ENCODE measurements at places on chromosomes 3 and 15. TPM values are rescaled to one million over a fixed set of nuclear protein-coding genes. Genes with fewer than 3 reads are reported as not detected.

DNA sequence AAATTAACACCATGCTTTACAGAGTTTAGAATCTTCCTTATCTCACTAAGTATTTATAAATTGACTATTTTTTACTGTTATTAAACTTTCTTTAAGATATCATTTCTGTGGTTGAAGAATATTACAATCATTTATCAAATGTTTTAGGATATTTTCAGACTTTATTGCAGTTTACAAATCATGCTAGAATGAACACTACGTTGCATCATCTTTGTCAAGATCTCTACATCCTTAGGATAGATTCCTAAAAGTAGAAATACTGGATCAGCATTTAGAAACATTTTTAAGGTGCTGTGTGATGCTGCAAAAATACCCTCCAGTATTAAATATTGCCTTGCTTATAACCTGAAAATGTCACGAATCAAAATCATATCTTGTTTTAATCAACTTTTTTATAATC, 2.5 kb upstream of the PLD1 start:
- DNase-seq: no peak

GRCh38 chr15:100529556-100529955, 806 bp upstream of the CERS3 start:
- no peak for DNase-seq

DNA sequence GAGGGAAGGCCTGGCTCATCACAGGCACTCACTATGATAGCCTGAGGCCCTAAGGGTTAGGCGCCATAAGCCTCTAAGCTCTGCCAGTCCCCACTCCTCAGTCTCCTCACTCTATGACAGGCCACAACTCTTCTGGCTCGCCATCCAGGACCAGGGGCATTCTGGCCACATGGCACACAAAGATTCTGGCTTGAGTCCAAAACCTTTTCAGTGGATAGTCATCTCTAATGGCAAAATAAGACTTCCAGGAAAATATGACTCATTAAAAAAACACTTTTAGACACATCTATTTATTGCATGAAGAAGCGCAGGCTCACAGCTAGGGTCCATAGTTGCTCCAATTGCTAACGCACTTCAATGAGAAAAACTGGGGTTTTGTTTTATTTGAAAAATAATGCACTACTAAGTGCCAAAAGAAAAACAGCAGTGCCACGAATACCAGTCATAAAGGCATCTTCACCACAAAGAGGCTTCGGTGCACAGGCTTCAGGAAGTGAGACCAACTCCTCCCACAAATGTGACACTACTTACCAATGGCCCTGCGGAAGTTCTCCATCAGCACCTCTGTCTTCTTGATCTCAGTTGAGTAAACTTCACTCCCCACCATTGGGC, 11.1 kb downstream of the RUVBL1 start:
- peak; percentile 69 for DNase-seq

- no peak for DNase-seq
Measured at GRCh38 chr3:17195192-17195611, 310.4 kb downstream of the PLCL2 start.

- no peak for DNase-seq
Measured at GRCh38 chr3:129291236-129291886, 12.7 kb downstream of the HMCES start.

GRCh38 chr3:44802011-44802410, 40.4 kb downstream of the KIF15 start:
- no peak for DNase-seq

The PP2D1 gene
- total RNA-seq: not detected

The ANKUB1 gene
- not detected for total RNA-seq

Measured in adrenal gland (tissue), 19 donors.